Amniotic epithelial cell (primary cell): ENCODE measurements at places on chromosomes 7 and 10.
A peak's percentile ranks its signal among the peaks of the same experiment; 100 is the strongest.

DNA sequence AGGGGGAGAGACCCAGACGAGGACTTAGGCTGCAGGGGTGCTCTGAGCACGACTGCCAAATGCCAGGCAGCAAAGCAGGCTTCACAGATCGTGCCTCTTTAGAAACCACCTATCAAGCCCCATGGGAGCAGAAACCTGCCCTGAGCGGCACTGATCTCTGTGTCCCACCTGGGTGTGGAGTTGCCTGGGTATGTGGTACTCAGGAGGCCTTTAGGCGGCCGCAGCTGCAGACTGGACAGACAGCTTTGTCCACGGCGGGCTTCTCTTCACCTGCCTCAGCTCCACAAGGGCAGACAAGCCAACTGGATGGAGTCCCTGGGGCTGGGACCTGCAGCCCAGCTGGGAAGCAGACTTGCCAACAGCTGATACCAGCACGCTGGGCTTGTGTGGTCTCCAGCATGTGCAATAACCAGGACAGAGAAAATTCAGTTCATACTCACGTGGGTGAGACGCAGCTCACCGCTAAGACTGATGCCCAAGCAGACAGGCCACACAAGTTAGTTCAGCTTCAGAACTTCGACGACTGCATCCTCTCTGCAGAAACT, 163.2 kb downstream of the EBF3 start:
- DNase-seq = no peak

- peak; percentile 79 for DNase-seq
Measured at GRCh38 chr10:93462881-93463280, 19.3 kb downstream of the MYOF start.

DNA sequence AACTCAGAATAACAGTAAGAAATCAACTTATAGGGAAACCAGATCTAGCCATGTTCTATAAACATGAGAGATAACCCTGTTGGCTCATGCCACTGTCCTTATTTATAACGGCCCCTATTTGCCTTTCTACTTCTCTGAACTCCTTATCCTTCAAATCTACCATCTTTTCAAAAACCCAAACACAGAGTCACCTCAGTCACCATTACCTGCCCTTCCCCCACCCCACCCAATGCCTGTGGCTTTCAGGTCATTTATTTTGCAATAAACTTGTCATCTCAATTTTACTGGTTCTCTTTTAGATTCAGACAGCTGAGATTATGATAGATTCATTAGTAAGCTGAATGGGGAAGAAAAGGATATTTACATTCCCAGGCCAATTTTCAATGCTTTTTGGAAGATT, 53.6 kb downstream of the KMT2C start:
- no peak for DNase-seq

DNA sequence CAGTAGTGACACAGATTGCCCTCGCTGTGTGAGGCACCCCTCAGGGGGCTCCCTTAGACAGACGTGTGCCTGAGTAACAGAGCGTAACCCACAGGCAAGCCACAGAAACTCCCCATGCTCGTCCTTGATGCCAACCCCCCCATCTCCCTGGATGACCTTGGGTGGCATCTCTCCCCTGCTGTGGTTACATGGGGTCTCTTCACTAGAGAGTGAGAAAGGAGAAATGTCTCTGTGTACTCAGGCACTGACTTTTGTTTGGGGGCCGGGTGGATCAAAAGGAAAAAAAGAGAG, 1.1 kb upstream of the ASB10 start:
- no peak for DNase-seq

- no peak for DNase-seq
Measured at GRCh38 chr10:76459016-76459730, 1027.7 kb downstream of the LRMDA start.

- DNase-seq = no peak
Measured at GRCh38 chr10:54550016-54550415, 251.0 kb downstream of the PCDH15 start.

- DNase-seq = no peak
Measured at GRCh38 chr10:16909961-16910792, 93.0 kb upstream of the RSU1 start.

GRCh38 chr10:96851281-96851680, 19.2 kb downstream of the LCOR start:
- DNase-seq = peak; percentile 16

GRCh38 chr7:14191686-14192098, 202.2 kb upstream of the ETV1 start:
- DNase-seq = peak; percentile 1

GRCh38 chr10:124146483-124146882, 53.1 kb upstream of the CHST15 start:
- no peak for DNase-seq

- no peak for DNase-seq
Measured at GRCh38 chr7:132407764-132408163, 168.5 kb downstream of the PLXNA4 start.
